ENCODE measurements at places on chromosomes 5 and 9. TPM values are rescaled to one million over a fixed set of nuclear protein-coding genes. Genes with fewer than 3 reads are reported as not detected.

The FRRS1L gene
- 0.09 TPM for total RNA-seq

The PROB1 gene
- total RNA-seq, result 0.76 TPM

The CCDC171 gene
- 13.9 TPM for total RNA-seq

The SIGMAR1 gene
- total RNA-seq, result 21.0 TPM

The ANKRD55 gene
- 3.5 TPM for total RNA-seq

The GABRA6 gene
- total RNA-seq, result not detected

The LTC4S gene
- 2.7 TPM for total RNA-seq

The ZNF483 gene
- total RNA-seq, result 2.6 TPM

The DEPDC1B gene
- total RNA-seq, result 25.2 TPM

The HINT1 gene
- total RNA-seq, result 311 TPM

The NTRK2 gene
- total RNA-seq, result 5.0 TPM

The FGF10 gene
- 0.99 TPM for total RNA-seq

The RNF183 gene
- 0.24 TPM for total RNA-seq

The ZNG1F gene
- total RNA-seq, result 8.9 TPM

The CCNI2 gene
- 8.1 TPM for total RNA-seq

The STKLD1 gene
- 0.94 TPM for total RNA-seq

The RAB24 gene
- total RNA-seq, result 15.9 TPM

The IFNK gene
- total RNA-seq, result not detected

The TBCA gene
- 150 TPM for total RNA-seq

The RPP25L gene
- 38.4 TPM for total RNA-seq

The TSSK1B gene
- 0.05 TPM for total RNA-seq

The SHB gene
- total RNA-seq, result 4.9 TPM

The CDH6 gene
- 0.66 TPM for total RNA-seq

The BRD9 gene
- 39.3 TPM for total RNA-seq

The TMEM232 gene
- total RNA-seq, result 2.0 TPM

The SNAPC4 gene
- 2.1 TPM for total RNA-seq

The TMEM267 gene
- total RNA-seq, result 12.4 TPM

The TMED9 gene
- 37.9 TPM for total RNA-seq

The MSANTD3 gene
- total RNA-seq, result 9.2 TPM

The ZNF300 gene
- 7.7 TPM for total RNA-seq

The ICE1 gene
- 20.3 TPM for total RNA-seq

The COL23A1 gene
- 1.5 TPM for total RNA-seq
